ENCODE measurements at places on chromosomes 4 and X.
A peak's percentile ranks its signal among the peaks of the same experiment; 100 is the strongest.

DNA sequence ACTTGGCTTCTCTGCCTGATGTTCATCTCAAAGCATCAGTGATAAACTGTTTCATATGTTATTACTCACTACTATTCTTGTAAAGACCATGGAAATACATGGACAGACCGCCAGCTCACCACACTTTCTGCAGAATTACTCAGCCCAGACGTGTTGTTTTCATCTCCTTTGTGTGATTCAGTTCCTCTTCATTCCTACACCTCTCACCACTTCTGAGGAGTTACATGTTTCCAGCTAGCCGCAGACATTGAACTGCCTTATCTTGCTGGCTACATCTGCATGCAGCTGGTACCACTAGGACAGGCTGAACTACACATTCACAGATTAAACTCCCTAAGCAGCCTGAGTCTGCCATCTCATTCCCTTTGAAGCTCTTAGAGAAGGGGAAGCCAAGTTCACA lies 443.2 kb upstream of the FGF16 start:
- no peak for DNase-seq

DNA sequence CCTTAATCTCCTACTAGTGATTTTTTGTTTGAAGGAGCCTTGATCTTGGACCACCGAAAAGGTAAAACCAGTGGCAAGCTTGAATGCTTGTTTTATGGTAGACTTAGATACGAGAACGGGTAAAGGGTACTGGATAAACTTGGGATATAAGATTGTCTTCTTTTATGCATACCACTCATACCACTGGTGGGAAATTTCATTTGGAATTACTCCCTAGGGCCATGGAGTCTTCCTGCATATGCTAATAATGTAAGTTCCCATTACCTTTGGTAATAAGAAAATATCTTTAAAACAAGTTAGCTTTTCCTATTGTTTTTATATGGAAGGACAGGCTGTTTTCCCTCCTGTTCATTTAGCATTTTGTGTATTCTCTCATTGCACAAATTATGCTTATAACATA lies 11.7 kb downstream of the SMARCAD1 start:
- DNase-seq, result no peak

- no peak for DNase-seq
These were observed 1076.3 kb upstream of the TENM3 start for GRCh38 chr4:181166742-181167399.

DNA sequence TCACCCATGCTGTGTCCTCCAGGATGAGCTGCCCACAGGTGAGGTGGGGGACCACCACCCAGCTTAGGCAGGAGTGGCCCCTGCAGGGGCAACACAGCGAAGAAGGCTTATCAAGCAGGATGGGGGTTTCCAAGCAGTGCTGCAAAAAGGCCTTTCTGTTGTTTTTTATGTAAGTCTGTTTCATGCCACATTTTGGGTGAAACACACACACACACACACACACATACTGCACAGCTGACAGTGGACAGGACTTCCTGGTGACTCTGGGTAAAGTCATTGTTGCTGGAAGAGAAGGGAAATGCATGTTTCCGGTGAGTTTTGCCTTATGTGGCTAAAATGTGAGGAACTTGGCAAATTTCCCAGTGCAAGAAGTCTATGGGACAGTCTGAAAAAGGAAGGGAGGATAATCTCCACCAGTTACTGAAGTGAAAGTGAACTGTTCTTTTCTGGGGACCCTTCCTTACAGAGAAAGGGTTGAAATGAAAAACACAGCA lies 119.2 kb downstream of the IRF2 start:
- peak; percentile 12 for DNase-seq

DNA sequence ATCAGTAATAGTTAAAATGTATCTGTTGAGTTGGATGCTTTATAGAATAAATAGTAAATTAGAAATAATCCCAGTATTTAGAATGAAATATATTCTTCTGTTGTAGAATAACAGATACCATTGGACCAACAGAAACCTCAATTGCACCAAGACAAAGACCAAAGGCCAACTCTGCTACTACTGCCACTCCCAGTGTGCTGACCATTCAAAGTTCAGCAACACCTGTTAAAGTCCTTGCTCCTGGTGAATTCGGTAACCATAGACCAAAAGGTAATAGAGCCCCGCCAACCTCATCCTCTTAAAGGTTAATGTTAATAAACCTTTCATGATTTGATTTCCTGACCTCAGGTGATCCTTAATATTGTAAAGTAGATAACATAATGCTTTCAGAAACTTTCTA lies 73.8 kb downstream of the PAQR3 start:
- DNase-seq, result no peak

- DNase-seq, result no peak
These were observed 527.3 kb downstream of the GABRG1 start for GRCh38 chr4:45596379-45597101.

GRCh38 chr4:10018818-10019461 lies 2.4 kb downstream of the SLC2A9 start:
- peak; percentile 89 for DNase-seq

- no peak for DNase-seq
These were observed 24.3 kb upstream of the HHIP start for GRCh38 chr4:144621681-144622080.

GRCh38 chr4:139954512-139954911 lies 199.5 kb downstream of the MAML3 start:
- DNase-seq, result no peak

DNA sequence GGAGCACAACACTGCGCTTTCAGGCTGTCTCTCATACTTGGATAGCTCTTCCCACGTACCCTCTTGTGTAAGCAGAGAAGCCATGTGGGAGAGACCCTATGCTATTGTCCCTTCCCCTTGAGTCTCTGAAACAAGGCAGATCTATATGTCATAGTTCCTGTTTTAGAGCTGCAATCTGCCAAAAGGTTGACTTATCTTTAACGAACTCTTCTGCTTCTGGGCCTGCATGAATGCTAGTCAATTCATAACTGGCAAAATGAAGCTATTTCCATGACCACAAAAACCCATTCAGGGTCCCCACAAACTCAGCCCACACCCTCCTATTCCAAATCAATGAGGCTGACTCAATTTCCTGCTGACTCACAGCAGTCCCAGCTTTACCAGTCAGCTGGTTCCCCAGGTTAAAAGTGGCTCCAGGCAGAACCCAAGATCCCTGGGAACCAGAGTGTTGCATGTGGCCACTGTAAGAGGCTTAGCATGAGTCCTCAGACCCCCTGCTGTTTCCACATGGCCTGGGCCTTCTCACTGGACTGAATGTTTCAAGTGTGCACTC lies 25.3 kb upstream of the SOD3 start:
- DNase-seq, result no peak

GRCh38 chrX:130975947-130976346 lies 72.9 kb upstream of the ENOX2 start:
- peak; percentile 86 for DNase-seq

DNA sequence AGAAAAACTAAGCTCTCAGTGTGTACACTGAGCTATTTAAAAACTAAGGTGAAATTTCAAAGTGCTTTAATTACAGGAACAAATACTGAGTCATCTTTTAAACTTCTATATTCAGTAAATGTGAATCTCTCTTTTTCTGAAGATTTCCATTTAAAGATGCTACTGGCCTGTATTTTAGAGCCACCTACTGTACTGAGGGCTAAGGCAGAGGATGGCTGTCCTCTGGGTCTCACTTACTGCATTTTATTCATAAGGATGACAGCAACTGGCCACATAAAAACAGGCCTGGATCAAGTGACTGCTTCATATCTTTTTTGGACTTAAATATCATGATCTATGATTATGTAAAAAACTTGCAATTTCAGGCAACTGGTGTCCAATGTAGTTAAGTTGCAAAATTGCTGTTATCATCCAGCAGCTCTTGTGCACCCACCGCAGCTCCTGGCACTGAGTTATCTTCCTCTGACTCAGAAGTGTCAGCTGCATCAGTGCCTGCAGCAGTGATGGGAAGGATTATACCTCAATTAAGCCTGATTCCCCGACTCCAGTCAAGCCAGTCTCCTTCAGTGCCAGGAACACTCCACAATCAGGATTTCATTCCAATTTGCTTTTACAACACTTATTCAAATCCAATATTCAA lies 1073.7 kb downstream of the PDHA2 start:
- DNase-seq, result no peak

DNA sequence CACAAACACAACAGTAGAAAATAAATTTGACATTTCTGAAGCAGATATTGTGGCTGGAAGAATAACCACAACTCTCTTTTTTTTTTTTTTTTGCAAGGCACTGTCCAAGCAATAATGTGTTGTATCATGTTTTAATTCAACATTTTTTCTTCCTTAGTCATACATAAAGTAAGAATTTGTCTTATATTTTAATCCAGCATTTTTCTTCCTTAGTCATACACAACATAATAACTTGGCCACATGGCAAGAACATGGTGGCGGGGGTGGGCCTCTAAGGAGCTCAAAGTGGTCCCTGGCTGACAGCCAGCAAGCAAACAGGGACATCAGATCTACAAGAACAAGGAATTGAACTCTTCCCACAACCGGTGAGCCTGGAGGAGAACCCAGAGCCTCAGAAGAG lies 20.2 kb downstream of the FBXW7 start:
- no peak for DNase-seq

DNA sequence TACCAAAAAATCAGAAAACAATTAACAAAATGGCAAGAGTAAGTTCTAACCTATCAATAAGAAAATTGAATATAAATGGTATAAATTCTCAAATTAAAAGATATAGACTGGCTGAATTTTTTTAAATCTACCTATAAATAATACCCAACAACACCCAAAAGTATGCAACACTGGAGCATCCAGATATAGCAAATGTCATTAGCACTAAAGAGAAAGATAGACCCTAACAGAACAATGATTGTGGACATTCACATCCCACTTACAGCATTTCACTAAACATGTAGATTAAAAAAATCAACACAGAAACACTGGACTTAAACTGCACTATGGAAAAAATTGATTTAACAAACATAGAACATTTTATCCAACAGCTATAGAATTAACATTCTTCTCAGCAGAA lies 673.0 kb upstream of the GRID2 start:
- no peak for DNase-seq

DNA sequence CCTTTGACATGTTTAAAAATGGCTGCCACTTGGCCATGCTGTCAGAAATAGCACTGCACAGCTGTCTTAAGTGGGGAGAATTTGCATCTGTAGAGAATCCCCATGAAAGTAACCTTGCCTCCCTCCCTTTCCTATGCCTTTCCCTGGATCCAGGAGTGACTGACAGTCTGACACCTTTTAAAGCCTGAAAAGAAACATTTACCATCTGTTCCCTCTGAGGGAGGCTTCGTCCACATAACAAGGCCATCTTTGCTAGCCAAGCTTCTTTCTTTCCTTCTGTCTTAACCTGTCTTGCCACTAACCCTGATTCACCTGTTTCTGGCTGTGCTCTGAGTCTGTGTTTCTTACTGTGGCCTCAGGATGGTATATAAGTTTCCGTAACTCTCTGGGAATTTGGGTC lies 21.3 kb upstream of the AADAT start:
- DNase-seq, result no peak

DNA sequence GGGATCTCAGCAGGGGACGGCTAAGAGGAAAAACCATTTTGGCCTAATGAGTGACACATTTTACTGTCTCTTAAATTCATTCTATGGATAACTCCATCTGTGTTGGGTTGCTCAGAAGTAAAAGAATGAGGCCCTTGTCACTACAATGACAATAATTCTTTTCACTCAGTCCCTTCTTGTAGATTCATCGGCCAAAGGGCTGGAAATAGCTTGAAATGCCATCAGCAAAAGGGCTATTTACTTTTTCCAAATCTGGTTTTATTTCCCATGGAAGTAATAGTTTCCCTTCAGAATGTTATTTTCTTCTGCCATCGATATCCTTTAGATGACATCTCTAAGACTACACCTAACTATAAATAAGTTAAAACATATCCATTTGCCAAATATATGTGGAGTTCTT lies 7.4 kb downstream of the MEPE start:
- no peak for DNase-seq

- DNase-seq, result no peak
These were observed 45.4 kb downstream of the ZNF711 start for GRCh38 chrX:85288992-85289723.

GRCh38 chr4:170226288-170226687 lies 136.5 kb upstream of the AADAT start:
- peak; percentile 71 for DNase-seq

- DNase-seq, result peak; percentile 17
These were observed 230.9 kb downstream of the SOWAHB start for GRCh38 chr4:76666944-76667532.

DNA sequence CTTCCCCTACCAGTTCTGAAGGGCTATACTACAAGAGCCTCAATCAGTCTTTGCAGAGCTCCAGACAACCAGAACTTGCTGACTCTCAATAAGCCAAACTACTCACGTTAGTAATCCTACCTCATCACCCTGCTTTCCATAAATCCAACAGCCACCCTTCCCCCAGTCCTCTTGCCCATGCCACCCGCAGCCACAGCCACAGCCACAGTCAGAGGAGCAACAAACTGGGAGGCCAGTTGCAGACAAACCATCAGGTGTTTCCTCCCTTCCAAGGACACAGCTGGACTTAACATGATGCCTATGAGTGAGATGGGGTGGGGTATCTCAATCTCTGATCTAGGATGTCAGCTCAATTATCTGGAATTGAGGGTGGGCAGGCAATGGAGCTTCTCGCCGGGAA lies 1.0 kb downstream of the GABRA3 start:
- no peak for DNase-seq

- DNase-seq, result peak; percentile 57
These were observed 507 bp downstream of the LIN54 start for GRCh38 chr4:83010111-83010521.

- no peak for DNase-seq
These were observed 12.5 kb upstream of the CXCL13 start for GRCh38 chr4:77593101-77593500.

- no peak for DNase-seq
These were observed 54.2 kb downstream of the ENOX2 start for GRCh38 chrX:130848763-130849162.

- DNase-seq, result no peak
These were observed 75.7 kb upstream of the ANK2 start for GRCh38 chr4:112973750-112974251.

DNA sequence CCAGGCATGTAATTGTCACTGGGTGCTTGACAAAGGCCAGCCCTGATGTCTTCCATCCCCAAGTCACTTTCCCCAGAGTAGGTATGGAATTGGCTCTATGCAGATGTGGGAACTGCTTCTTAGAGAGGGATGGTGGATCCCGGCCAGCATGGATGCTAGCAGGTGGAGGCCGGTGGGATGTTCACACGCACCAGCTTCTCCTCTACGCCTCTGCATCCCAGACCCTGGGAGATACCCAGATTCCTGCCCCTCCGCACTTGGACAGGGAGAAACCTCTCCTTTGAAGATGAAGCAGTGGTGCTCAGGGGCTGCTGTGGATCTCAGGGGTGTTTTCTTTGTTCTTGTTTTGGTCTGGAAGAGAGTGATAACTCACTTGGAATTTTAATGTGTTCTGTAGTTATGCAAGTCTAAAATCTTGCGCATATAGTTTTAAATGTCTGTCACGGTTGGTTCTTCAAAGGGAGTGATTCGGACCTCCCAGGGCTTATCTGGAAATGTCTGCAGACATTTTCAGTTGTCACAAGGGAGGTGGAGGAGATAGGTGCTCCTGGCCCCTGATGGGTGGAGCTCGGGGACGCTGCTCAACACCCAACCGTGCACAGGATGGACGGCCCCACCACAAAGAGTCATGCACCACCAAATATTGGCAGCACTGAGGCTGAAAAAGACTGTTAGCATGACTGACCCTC lies 308.0 kb downstream of the DHRSX start:
- DNase-seq, result no peak
